Stimulated activated CD8-positive, alpha-beta memory T cell treated with anti-CD3 and anti-CD28 coated beads, Interleukin-15, amount 100 ng/mL, for 1 hour (primary cell): ENCODE measurements at places on chromosomes 2 and 18.

DNA sequence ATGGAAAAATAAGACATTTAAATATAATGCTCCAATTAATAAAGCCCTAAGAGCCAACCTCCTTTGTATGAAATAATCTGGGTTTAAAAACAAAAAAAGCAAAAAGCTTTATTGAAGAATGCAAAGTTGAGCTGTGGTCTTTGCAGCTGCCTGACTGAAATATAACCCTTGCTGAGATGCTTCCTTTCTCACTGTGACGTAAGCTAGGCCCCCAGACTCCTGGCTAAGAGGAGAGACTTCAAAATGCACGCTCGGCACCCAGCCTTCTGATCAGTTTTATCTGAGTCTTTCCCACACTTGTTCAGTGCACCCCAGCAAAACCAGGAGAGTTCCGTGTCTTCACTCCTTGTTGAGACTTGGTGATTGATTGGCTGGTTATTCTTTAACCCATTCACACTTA lies 115.3 kb downstream of the BCL11A start:
- DNase-seq: no peak

DNA sequence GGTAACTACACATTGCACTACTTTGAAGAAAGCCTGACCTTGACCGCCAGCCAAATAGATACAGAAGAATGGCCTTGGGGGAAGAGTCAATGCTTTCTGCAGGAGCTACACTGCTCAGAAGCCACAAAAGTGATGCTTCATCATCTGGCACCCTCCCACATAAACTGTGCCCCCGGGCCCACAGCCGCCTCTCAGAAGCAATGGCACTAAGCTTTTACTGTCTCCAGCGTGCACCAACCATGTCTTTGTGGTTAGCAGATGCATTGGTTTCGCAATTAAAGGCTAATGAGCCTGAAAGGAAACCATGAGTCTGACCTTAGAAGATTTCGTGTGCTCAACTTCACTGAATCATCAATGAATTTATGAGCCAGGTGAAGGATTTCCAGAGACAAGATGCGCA lies 209.4 kb upstream of the TRIB2 start:
- no peak for DNase-seq

GRCh38 chr2:46538393-46538792 lies 59.0 kb downstream of the TMEM247 start:
- no peak for DNase-seq

- DNase-seq: no peak
Measured at GRCh38 chr18:64851726-64852125, 702.8 kb upstream of the LINC00305 start.

GRCh38 chr2:215839309-215839708 lies 174.0 kb downstream of the MREG start:
- DNase-seq: no peak

DNA sequence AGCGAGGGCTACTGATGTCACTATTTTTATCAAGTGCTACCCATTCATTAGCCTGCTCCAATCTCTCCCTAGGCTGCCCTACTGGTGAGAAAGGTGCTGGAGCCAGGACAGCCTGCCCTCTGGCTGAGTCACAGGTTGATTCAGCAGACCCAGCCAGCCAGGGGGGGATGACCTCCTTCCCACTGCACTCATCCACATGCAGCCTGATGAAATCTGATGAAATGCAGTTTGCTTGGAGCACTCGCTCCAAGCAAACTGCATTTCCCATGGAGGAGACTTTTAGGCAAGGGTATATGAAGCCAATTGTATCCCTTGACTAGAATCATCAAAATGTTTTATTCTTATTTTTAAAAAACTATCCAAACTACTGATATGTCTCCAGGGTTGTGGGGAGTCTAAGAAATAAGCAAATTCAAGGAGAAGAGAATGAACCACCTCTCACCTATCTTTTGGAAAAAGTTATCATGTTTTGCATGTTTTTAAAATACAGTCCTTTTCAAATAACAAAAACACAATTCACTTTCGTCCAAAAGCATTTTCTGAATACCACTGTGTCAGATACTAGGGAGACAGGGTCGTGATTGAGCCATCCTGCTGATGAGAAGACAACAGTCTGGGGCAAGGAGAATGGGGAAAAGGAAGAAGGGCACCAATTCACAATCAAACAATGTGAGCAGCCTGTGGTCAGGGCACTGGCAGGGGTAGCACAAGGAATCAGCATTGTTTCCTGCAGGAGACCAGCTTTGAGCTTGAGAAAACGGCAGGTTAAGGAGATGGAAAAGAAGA lies 128.3 kb downstream of the AFF3 start:
- DNase-seq: no peak

- DNase-seq: no peak
Measured at GRCh38 chr2:143125717-143126116, 3.5 kb upstream of the ARHGAP15 start.

- no peak for DNase-seq
Measured at GRCh38 chr2:3256605-3257004, 121.0 kb downstream of the EIPR1 start.

GRCh38 chr2:215626812-215627281 lies 191.0 kb upstream of the FN1 start:
- DNase-seq: no peak

- no peak for DNase-seq
Measured at GRCh38 chr2:203685081-203685621, 21.3 kb upstream of the CD28 start.

GRCh38 chr2:147083664-147084063 lies 761.2 kb upstream of the ACVR2A start:
- DNase-seq: no peak

DNA sequence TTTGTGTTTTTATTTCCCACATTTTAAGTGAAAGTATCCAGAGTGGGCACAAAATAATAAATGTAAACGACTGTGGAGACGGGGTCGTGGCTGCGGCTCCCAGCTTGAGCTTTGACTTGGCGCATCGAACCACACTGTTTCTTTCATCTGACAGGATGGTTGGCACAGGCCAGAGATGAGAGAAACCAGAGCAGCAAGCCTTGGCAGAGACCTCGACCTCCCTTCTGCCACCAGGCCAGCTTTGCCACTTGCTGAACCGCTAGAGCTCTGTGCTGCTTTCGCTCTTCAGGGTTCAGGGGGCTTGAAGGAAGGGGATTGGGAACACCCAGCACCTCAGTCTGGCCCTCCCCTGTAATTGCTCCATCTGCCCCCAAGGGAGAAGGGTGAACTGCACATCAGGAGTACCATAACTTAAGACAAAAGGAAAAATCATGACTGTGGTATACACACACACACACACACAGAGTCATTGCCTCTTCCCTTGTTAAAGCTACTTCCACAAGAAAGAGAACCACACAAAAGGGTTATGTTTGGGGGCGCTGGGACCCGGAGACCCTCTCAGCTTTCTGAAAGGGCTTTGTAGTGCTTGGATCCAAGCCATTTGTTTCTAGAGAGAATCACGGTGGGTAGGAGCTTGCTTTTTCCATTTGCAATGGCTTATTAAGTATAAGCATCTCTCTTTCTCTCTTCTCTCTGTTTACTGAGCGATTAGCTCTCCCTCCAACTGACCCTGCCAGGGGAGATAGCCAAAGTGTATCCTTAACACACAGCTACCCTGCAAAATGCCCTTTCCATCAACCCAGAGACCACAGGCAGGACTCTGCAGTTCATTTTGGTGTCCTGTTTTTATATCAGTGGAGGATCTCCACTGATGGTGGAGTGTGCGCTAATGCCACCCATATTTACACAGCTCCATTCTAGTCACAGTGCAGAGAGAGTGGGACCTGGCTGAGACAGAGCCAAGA lies 23.0 kb downstream of the POU3F3 start:
- DNase-seq: no peak

- DNase-seq: no peak
Measured at GRCh38 chr2:214217599-214217998, 193.3 kb upstream of the VWC2L start.

DNA sequence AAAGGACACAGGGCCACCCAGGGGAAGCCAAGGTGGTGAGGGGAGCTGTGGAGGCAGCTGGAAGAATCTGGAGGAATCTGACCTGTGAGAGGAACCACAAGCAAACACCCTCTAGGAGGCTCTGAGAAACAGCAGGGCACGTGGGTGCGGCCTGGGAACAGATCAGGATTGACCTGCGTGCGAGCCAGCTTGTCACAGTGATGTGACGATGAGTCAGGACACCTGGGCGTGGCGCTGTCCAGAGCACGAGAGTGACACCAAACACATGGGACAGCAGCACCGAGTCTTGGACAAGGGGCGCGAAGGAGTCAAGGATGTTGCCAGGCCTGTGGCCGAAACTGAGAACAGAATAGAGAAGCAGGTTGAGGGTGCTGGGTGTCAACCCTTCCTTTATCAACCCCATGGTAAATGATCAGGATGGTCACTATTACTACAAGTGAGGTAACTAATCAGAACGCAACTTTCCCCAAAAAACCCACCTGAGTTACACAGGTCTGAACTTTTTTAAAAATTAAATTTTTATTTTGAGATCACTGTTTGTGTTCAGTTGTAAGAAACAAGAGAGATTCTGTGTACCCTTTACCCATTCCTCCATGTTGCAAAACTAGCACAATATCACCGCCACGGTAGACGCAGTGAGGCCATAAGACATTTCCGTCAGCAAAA lies 637 bp upstream of the SFT2D3 start:
- DNase-seq: no peak

DNA sequence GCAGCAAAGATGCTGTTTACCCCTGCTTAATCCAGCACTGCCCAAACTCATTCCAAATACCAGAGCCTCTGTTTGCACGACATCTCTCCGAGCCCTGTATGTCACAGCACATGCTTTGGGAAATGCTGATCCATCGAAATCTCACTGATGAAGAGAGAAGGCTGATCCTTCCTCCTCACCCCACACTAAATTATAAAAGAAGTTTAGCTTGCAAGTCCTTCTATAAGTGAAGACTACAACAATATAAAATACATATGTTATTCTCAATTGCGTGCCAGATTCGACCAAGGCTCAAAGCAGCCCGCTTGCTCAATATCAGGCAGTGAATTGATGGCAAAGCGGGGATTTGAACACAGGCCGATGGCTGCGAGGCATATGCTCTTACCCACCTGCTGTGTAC lies 30.7 kb upstream of the SLC35F6 start:
- no peak for DNase-seq

- no peak for DNase-seq
Measured at GRCh38 chr18:54776282-54776977, 51.8 kb upstream of the RAB27B start.

- DNase-seq: no peak
Measured at GRCh38 chr2:173589604-173590275, 235.1 kb downstream of the CDCA7 start.

GRCh38 chr2:37447446-37447845 lies 103.0 kb downstream of the QPCT start:
- no peak for DNase-seq

DNA sequence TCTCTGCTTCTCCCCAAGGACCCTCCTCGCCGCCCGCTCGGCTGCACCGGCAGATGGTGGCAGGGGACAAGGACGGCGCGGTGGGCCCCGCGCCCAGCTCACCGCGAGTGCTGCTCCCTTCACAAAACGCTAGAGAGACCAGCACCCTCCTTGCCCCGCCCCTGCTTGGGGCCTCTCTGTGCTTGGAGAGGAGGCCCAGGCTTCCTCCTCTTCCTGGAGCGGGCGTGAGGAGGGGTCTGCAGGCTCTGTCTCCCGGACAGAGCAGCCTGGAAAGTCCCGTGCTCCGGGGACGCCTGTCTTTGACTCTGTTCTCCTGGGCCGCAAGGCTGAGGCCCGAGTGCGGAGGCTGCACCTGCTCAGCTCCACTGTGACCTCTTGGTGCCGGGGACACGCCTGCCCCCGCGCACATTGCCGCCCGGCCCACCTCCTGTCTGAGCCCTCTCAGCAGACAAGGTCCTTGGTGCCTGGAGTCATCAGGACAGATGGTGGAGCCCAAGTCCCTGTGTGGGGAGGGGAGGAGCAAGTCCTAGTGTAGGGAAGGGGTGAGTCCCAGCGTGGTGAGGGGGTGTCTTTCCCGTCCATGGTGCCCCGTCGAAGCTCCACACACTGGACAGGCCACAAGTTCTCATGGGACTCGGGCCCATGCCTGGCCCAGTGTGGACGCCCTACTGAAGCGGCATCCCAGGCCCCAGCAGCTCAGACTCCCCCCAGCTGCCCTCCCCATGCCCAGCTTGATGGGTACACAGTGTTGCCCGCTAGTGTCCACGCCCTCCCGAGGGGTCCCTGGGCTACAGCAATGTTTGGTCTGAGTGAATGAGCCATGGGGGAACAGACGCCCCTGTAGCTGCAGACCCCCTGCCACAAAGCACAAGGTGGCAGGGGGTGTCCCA lies 33.8 kb downstream of the RTP5 start:
- DNase-seq: no peak

GRCh38 chr18:65907281-65907680 lies 156.5 kb downstream of the CDH7 start:
- DNase-seq: no peak

GRCh38 chr2:188519136-188519535 lies 227.5 kb downstream of the GULP1 start:
- no peak for DNase-seq

DNA sequence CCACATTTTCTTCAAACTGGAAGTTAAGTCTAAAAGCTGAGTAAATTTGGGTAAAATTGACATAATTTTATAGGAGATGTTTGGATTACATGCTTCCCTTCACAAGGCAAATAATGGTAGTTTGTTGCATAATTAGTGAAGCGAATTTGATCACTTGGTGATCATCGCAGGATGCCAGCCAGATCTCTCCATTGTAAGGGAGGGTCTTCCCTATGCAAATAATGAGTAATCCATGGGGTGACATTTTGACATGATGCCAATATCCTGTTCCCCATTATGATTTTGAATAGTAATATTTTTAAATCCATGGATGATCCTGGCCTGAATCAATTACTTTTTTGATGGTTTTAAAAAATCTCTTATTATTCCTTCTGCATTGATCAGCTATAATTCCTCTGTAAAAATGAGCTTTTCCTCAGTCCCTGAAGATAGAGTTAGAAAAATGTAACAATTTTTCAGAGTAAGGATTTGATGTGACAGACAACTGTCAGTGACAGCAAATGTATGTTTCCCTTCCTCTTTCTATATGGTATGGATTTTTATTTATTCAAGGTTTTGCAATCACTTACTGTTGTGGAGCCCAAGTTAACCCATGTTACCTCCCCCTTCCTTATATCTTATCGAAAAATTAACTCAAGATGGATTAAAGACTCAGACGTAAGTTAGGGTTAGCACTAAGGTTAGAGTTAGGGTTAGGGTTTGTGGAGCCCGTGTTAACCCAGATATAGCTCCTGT lies 21.4 kb downstream of the CCL20 start:
- no peak for DNase-seq

DNA sequence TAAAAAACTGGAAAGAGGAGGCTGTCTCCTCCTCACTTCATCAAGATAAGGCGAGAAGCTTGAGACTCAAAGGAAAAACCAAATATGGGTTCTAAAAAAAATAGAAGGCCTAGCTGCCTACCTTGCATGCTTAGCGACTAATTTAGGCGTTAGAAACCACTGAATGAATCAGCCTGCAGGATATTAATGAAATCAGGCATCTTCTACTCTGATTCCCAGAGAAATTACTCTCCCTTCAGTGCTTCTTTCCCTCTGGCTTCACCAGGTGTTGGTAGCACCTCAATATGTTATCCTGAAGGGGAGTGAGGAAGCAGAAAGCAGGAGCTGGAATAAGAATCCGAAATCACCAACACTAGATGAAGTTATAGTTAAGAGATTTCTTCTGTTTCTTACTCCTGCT lies 749.8 kb upstream of the NRXN1 start:
- DNase-seq: no peak

GRCh38 chr2:23591111-23591510 lies 206.1 kb downstream of the KLHL29 start:
- DNase-seq: no peak

- no peak for DNase-seq
Measured at GRCh38 chr2:23509596-23510292, 124.8 kb downstream of the KLHL29 start.
